ENCODE measurements at places on chromosomes 3 and 15. TPM values are rescaled to one million over a fixed set of nuclear protein-coding genes. Genes with fewer than 3 reads are reported as not detected.

TRAT1 gene
- 162 TPM for total RNA-seq

CPB1 gene
- not detected for total RNA-seq

GXYLT2 gene
- total RNA-seq = not detected

KLHL40 gene
- not detected for total RNA-seq

PFN2 gene
- total RNA-seq = 0.58 TPM

CCNB2 gene
- total RNA-seq = 96.3 TPM

PATL2 gene
- total RNA-seq = 36.8 TPM

PLA2G4E gene
- not detected for total RNA-seq

KIF15 gene
- 52.5 TPM for total RNA-seq

DNA sequence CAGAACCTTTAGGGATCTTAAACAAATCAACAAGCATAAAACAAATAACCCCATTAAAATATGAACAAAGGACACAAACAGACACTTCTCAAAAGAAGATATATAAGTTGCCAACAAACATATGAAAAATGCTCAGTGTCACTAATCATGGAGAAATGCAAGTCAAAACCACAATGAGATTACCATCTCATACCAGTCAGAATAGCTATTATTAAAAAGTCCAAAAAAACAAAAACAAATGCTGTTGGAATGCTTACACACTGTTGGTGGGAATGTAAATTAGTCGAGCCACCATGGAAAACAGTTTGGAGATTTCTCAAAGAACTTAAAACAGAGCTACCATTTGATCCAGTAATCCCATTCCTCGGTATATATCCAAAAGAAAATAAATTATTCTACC, 423.6 kb downstream of the OTOL1 start:
- no peak for DNase-seq

DNA sequence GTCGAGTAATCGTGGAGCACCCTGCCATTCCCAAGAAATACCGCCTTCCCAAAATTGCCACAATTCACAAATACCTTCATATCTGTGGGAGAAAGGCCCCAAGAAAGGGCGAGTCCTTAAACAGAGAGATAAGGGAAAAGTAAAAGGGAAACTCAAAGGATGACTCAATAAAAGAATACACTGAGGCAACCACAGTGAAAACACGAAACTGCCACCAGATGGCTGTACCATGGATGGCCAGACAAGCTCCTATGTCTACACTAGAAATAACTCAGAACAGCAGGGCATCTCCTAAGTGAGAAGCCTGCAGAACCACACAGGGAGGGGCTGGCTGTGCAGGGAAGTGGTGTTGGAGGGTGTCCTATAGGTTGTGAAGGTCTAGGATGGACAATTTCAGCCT, 25.0 kb downstream of the SRGAP3 start:
- peak; percentile 22 for DNase-seq

DNA sequence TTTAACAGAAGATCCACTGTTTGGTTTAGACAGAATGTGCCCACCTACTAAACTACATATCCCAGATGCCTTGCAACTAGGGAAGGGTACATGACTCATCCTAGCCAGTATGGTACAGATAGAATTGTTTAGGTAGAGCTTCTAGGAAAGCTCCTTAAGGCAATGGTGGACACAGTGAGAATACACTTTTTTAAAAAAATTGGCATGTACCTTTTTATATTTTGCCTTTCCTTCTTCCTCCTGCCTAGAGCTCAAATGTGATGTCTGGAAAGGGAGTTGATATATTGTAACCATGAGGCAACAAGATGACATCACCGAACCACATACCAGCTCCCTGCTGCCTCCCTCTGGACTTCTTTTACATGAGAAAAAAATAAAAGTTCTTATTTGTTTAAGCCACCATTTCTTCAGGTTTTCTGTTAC, 14.4 kb upstream of the C3orf80 start:
- DNase-seq = no peak

DNA sequence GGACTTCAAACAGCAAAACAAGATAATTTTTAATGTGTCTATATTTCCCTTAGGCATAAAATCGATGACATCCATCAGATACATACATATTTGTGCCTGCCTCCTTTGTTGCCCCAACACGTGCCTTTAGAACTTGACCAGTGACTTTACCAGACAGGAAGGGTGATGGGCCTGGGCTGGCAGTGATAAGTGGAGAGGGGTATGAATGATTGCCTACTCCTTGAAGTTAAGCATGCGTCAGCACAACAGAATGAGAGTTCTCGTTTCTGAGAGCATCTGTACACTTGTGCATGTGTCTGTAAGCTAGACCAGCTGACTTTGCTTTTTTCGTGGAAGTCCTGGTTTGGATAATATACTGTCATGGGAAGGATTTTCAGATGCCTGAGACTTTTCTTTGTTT, 54.9 kb upstream of the COL6A6 start:
- DNase-seq = no peak

DNA sequence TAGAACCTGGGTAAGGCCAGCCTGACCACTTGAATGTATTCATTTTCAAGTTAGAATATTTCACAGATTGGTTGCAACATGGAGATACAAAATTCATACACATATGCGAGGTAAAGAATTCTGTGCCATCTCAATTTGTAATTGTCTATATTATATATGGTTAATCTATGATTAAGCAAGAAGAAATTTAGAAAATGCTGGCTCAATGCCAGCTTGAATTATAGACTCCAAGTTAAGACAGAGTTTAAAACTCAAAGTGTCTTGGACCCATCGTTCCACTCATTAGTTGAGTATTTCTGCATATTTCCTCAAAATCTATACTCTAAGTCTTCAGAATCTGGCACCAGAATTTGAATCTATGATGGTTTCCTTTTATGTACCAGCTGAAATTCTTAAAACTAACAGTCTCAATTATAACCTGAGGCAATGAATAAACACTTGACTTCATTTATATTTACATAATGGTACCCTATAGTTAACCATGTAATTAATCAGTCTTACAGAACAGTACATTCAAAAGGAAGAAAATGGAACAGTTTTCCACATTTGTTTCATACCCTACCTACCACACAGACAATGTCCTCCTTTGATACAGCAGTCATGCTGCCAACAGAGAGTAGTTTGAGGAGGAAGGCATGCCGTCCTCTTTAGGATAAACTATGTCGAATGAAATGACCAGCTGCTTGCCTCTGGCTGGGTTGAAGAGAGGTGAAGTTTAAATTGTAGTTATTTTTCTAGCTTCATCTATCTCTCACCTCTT, 95.7 kb downstream of the CD47 start:
- DNase-seq = no peak

DNA sequence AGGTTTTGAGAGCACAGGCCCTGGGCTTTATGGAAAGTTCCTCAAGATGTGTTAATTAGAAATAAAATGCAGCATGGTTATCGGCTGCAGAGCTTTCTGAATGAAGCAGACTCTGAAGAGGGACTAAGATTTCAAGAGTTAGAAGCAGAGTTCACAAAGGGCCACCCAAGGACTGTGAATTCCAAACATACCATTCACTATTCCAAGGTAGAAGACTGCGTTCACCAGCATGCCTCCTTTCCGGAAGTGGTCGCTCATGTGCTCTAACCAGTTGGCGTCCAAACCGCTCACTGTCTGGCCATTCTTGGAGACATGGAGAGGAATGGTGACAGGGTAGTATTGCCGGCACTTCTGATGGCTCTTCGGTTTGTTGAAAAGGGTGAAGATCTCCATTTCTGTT, 104.9 kb downstream of the OXNAD1 start:
- no peak for DNase-seq

DNA sequence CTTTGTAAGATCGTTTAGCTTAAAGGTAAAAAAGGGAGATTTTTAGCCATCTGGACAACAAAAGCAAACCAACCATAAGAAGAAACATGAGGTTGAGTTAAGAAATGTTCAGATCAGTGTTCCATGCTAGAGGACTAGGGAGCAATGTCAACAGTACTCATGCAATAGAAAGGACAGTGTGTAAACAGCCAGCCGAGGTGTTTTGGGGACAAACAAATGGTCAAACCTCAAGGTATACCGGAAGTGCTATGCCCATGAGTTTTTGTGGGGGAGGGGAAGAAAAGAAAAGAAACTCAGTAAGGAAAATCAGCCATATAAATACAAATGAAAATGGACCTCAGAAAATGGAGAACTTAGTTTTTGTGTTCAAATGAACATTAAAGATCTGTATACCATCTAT, 289.5 kb upstream of the GRM7 start:
- DNase-seq = no peak

GRCh38 chr15:31360843-31361763, 34.5 kb downstream of the KLF13 start:
- peak; percentile 89 for DNase-seq

DNA sequence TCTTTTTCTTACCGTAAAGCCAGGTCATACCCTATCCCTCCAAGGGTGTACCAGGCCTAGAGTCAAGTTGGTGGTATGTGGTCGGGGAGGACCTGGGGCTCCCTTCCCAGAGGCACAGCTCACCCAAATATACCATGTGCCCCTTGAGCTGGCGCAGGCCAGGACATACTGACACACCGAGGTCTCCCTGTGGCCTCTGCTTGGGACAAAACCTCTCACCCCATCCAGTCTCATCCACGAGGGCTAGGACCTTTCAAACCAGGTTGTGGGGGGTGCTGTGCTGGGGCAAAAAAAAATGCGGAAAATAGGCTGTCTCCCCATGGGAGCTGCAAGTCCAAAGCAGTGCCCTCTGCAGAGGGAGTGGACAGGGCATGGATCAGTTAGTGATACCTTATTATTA, 22.8 kb downstream of the PTH1R start:
- no peak for DNase-seq

GRCh38 chr3:34008836-34009809, 210.7 kb downstream of the PDCD6IP start:
- DNase-seq = no peak

DNA sequence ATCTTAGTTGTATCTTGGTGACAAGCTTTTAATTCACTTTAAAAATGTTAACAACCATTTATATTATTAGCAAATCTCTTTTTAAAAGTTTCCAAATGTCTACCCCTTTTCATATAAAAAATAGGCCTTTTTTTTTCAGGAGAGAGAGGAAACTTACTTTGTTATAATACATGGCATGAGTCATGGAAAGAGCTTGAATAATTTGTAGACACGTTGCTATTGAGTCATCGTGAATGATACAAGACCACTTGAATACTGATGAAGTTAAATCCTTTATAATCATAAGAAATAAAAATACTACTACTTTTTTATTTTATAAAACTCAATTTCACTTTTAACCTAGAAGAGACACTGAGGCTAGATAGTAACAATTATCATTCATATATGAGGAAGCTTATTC, 70.3 kb upstream of the BBX start:
- no peak for DNase-seq

DNA sequence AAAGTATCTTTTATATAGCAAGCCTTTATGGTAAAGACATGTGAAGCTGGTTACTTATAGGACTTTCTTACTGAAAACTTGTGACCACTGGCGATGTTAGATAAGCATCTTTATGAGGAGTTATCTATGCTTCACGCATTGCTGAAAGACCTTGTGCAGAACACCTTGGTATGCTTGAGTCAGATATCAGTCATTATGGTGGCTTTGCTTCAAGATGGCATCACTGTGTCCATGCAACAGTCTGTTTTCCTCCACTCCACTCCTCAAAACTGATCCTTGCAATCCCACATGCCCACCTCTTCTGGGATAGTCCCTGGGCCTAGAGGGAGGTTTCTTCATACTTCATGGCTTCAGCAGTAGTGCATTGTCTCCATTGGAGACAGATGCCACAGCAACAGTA, 656.3 kb downstream of the ZNF385D start:
- no peak for DNase-seq

GRCh38 chr15:77048135-77048876, 22.6 kb downstream of the TSPAN3 start:
- no peak for DNase-seq

DNA sequence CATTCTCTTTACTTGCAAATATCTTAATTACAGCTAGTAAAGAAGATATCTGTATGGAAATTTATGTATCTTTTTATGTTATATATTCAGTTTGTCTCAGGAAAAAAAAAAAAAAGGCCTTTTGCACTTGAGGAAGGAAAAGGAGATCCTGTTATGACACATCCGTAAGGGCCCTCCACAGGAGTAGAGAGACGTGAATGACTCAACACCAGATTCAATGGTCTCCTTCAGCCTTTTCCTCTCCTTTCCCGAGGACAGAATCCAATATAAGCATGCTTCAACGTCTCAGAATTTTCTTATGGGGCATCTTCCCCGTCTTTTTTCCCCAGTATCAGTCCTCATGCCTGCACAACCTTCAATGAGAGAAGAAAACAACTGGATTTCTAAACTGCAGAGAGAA, 340.3 kb downstream of the NTRK3 start:
- DNase-seq = no peak

DNA sequence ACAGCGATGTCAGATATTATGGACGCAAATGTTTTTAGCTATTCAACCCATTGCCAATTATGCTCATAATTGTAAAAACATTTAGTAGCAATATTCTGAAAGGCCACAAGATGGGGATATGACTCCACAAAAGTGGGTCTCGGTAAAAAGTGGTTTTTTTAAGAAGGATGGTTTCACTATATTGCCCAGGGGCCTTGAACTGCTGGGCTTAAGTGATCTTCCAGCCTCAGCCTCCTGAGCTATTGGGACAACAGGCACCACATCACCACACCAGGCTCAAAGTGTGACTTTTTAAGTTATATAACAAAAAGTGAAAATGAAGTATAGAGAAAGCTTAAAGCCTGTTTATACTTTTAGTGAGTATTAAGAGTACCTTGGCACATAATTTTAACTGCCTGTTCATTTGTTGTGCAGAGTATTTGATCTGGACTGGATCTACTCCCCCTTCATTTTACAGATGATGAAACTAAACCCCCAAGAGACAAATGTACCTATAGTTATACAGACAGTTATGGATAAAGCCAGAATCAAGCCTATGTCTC, 9.4 kb downstream of the NAA50 start:
- peak; percentile 31 for DNase-seq

All from activated CD4-positive, alpha-beta memory T cell treated with anti-CD3 and anti-CD28 coated beads, Interleukin-2, amount 10 ng/mL, durations not matched to agents 7 days and 5 days (primary cell).